ENCODE measurements at places on chromosomes 13 and 19. TPM values are rescaled to one million over a fixed set of nuclear protein-coding genes. Genes with fewer than 3 reads are reported as not detected.

DNA sequence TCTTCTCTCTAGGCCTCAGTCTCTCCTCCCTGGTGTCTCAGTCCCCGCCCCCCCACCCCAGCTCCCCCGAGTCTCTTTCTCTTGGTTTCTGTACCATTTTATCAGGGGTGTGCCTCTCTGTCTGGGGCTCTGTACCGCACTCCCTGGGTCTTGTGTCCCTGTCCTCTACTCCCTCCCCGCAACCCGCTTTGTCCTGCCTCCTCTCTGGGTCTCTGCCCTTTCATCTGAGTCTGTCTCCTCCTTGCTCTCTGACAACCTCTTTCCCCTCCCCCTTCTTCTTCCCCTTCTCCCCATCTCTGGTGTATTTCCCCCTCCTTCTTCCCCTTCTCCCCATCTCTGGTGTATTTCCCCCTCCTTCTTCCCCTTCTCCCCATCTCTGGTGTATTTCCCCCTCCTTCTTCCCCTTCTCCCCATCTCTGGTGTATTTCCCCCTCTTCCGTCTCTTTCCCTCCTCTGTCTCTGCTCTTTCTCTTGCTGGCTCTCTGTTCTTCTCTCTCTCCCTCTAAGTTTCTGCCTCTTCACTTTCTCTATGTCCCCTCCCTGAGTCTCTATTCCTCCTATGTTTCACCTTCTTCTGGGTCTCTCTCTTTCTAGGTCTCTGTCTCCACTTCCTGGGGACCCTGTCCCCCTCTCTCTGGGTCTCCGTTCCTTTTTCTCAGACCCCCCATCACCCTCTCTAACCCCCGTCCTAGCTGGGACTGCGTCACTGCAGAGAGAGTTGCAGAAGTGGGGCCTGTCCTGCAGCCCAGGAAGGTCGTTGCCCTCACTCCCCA lies 2.2 kb upstream of the KCNC3 start:
- DNase-seq, result no peak

- no peak for DNase-seq
Measured at GRCh38 chr13:97234742-97235141, 12.6 kb downstream of the MBNL2 start.

- DNase-seq, result no peak
Measured at GRCh38 chr19:6911523-6911922, 24.1 kb downstream of the ADGRE1 start.

DNA sequence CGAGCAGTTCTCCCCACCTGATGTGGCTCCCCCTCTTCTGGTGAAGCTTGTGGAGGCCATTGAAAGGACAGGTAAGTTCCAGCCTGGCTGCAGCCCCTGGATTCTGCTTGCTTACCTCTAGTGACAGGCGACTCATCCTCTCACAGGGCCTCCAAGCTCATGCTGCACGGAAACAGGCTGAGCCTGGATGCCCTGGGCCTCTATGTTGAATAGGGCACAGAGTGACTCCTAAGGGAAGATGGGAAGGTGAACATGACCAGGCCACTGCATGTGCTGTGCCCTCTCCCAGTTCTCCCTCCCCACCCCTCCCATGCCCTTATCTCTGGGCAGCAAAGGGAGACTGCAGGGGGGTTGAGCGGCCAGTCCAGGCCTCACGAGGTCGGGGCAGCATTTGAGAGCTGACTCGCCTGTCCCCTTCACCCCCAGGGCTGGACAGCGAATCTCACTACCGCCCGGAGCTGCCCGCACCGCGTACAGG lies 7.6 kb downstream of the PIK3R2 start:
- no peak for DNase-seq

GRCh38 chr19:14473978-14474578 lies 1.1 kb downstream of the PTGER1 start:
- DNase-seq, result no peak

The PSG3 gene
- not detected for total RNA-seq

The TMIGD2 gene
- total RNA-seq, result not detected

The KCNN1 gene
- not detected for total RNA-seq
